Mammary epithelial cell (primary cell): ENCODE measurements at places on chromosomes 7 and 10. TPM values are rescaled to one million over a fixed set of nuclear protein-coding genes. Genes with fewer than 3 reads are reported as not detected.

DNA sequence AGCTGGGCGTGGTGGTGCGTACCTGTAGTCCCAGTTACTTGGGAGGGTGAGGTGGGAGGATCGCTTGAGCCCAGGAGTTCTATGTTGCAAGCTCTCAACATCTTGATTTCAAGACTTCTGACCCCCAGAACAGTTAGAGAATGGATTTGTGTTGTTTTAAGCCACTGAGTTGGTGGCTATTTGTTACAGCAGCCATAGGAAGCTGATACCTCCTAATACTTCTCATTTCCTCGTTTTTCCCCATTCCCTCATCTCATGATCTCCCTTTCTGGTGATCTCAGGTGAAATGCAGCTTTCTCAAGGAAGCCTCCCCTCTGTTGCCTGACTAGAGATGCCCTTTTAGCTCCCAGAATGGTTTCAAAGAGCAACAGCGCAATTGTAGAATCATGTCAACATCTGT, 378.8 kb downstream of the TYW1 start:
- no peak for DNase-seq

DNA sequence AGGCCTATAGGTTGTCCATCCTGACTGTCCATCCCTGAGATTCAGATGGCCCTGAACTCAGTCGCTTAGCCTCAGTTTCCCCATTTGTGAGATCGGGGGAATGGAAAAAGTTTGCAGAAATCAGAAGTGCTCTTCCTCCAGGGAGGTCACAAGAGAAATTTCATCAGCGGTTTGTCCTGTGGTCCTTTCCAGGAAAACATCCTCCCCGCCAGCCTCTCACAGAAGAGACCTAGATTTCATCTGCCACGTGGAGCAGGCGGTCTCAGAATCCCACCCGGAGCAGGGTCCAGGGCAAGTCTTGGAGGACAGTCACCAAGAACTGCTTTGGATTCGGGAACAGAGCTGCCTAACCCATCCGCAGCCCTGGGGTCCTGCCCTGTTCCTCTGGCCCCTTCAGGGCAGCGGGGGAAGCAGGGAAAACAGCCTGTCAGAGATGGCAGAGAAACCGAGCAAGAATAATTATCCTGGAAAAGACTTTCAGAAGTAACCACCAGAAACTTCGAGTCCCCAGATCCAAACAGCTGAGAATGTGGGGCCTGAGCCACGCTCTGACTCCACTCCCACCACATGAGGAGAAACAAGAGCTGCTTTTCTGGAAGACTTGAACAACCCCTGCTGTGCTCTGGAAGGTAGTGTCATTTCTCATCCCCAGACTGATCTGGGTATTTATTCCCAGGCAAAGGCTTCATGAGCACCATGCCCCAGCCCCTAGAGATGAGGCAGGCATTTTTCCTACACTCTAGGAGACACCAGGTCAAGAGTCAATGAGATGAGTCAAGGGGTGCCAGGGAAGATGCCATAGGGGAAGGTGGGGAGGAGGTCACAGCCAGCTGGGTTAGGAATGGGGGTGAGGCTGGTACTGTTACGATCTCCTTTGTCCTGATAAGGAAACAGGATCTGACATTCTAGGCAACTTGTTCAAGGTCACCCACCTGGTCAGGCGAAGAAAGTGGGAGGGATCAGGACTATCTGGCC, 1.1 kb upstream of the TNS3 start:
- no peak for DNase-seq

DNA sequence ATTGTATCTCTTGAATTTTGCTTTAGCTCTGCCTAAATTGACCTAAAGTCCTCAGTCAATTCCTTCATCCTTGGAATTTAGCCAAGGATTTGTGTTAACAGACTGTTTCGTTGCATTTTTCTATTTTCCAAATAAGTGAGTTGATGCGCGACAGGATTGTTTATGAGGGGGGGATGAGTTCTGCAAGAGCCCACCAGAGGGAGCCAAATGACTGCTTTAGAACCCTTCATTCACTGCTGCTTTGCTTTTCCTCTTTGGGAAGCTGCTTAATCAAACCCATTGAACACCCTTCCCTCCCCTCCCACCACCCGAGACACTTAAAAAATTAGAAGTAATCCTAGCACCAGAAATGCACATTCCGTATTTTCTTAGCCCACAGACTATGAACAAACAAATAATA, 33.7 kb upstream of the PTF1A start:
- peak; percentile 31 for DNase-seq

- DNase-seq, result no peak
Measured at GRCh38 chr10:7622969-7623368, 43.8 kb downstream of the ITIH5 start.

DNA sequence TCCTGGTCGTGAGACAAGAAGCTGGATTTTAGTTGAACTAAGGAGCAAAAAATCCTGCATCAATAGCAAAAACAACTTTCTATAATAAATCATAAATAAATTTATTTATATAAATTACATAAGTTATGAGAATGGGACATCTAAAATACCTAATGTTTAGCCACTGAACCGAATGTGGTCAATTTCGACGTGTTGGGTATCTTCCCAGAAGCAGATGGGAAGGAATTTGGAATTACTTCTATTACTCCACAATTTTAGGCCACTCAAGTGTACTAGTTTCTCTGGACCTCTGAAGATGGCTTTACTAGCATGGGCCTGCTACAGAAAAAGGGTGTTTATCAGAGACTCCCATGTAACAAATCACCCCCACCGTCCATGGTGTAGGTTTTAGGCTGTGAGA, 172.0 kb downstream of the PRPF18 start:
- DNase-seq, result no peak

- no peak for DNase-seq
Measured at GRCh38 chr7:99579956-99580777, 17.9 kb upstream of the TMEM225B start.

DNA sequence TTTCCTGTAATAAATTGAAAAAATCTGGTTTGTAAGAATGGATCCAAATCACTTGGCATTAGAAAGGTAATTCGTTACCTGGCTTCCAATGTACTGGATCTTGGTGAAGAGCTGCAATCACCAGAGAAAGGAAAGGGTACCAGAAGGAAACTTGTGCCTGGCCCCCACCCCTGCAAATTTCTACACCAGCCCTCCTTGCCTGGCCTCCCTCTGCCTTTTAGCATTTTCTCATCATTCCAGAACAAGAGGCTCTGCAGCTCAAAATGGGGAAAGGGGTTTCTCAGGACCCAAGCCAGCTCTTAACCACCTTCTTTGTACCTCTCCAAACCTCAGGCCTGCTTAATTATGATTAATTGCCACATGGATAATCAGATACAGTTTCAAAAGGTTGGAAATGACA, 612.8 kb upstream of the MGMT start:
- no peak for DNase-seq

DNA sequence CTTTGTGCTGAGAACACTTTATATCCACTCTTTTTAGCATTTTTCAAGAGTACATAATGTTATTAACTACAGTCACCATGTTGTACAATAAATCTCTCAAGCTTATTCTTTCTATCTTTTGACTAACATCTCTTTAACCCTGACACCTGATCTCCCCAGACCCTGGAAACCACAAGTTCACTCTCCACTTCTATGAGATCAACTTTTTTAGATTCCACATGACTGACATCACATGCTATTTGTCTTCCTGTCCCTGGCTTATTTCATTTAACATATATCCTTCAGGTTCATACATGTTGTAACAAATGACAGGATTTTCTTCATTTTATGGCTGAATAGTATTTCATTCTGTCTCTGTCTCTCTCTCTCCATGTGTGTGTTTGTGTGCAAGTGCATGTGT, 15.5 kb downstream of the SLC13A1 start:
- no peak for DNase-seq

DNA sequence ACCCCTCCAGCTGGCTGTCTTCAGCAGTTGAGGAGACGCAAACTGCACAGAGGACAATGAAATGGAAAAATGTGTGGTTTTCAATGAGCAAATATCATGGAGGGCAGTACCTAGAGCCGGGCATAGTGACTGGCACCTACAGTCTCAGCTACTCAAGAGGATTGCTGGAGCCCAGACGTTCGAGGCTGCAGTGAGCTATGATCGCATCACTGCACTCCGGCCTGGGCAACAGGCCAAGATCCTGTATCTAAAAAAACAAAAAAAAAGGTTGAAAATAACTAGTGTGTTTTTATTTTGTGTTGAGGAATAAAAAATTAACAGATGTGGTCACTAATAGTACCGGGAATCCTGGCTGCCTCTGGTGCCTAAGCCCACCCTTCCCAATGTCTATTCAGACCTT, 345.5 kb downstream of the GALNT17 start:
- no peak for DNase-seq

DNA sequence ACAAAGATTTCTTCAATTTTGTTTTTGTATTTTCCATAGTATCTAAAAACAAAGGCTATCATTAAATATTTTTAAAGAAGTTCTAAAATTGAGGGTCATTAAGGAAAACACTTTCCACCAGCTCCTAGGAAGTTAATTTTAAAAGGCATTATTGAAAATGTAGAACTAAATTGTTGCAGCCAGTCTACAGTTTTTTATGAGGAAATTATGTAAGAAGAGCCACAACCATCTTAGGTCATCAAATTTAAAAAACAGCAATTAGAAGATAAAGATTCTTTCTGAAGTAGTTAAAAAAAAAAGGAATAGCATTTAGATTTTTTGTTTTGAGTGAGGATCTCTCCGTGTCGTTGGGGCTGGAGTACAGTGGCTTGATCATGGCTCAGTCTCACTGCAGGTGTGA, 161.7 kb downstream of the NRBF2 start:
- DNase-seq, result no peak

GRCh38 chr10:95459446-95460045, 101.6 kb downstream of the SORBS1 start:
- DNase-seq, result no peak

GRCh38 chr10:5364890-5365338, at the start of gene UCN3:
Gene UCN3 (plus strand): TSS chr10:5364966. CDS start chr10:5373721, 8,755 bp downstream.
- DNase-seq, result no peak

DNA sequence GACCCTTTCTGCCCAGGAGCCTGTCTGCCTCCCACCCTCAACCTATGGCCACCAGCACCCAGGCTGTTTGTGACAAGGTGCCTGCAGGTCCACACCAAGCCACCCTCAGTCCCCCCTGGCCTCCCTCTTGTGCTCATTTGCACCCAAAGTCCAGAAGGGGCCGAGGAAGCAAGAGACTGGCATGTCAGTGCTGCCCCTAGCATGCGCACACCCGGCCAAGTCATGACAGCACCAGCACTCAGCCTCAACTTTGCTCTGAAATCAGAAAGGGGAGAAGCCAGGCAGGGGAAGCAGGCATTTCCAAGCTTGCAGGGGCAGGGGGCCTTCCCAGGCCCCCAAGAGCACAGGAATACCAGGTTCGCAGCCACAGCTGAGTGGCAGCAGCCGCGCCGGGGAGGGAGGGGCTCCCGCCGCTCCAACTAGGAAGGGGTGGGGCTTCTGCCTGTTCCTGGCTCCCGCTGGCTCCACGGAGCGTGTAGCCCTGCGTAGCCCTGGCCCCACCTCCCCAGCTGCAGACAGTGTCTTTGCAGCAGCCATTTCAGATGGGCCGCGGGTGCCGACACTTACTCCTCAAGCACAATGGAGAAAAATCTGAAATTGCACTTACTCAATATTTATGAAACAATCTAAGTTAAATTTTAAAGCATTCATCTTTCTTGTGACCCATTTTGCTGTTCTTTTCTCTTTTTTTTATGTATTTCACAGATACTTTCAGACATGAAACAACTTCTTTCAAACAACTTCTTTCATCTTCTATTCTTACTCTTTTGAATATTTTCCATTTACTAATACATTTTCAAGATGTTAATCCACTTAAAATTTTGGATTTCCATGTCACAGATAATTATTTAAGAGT, 54.9 kb upstream of the ABCB5 start:
- no peak for DNase-seq

DNA sequence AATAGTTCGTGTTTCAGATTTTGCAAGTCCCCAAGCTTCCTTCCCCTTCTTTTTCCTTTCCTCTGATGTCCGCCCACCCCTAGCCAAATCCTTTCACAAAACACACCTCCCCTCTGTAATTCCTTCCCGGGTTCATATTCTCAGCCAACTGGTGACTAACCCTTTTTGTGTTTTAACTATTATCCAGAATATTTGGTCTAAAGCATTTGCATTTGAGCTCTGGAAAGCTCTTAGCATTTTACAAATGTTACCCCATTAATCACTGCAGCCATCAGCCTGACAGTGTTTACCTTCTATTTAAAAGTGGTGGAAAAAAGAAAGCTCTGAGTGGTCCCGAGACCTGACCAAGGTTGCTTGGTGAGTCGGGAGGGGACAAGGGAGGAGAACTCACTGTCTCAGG, 139.0 kb downstream of the CREB5 start:
- DNase-seq, result no peak

GRCh38 chr10:20976891-20977290, 79.8 kb upstream of the NEBL start:
- no peak for DNase-seq

GRCh38 chr10:12535656-12536055, 186.3 kb downstream of the CAMK1D start:
- DNase-seq, result no peak

DNA sequence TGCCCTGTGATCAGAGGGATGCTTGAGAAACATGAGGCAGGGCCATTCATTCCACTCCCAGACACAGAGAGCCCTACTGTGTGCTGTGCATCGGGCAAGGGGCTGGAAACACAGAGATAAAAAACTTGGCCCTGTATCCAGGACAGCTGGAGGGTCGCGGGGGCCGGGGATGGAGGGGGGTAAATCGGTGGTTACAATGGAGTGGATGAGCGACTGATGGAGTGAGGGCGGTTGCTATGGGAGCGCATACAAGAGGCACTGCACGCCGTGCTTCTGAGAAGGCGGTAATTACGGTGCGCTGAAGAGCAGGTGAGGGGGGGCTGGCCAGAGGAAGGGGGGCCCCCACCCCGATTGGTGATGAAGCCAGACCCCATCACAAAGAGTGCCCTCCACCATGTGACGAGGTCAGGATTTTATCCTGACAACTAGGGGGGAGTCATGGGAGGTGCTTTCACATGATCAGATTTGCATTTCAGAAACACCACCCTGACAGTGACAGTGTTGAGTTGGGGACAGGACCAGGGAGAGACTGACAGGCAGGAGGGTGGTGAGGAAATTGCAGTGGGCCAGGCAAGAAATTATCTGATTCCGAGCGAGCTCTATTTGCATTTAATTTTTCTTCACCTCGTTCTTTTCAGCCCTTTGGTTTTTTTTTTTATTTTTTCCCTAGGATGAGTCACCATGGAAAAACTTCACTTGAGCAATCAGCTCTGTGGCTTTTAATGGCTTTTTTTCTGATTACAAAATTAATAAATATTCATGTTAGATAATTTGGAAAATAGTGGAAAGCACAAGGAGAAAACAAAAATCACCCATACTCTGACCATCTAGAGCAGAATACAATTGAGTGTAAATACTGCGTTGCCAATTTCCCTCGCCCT, 7.8 kb downstream of the CPA5 start:
- DNase-seq, result peak; percentile 57

DNA sequence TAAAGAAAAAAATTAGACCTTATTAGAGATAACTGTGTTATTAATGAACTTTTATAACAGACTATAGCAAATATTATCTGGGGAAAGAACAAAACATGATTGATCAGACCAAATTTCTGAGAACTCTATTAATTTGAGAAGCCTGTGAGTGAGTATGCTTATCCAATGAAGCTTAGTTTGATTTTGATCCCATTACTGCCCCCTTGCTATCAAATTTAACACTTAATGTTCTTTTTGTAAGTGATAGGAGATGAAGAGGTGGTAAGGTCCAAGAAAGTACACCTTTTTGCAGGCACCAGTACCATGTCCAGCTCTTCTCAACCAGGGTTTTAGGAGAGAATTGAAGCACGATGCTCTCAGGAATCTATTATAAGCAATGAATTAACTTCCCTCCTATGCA, 49.9 kb downstream of the ZNF365 start:
- no peak for DNase-seq

The KIAA1549 gene
- polyA plus RNA-seq, result 2.4 TPM
